ENCODE measurements at places on chromosomes 3 and 15.

DNA sequence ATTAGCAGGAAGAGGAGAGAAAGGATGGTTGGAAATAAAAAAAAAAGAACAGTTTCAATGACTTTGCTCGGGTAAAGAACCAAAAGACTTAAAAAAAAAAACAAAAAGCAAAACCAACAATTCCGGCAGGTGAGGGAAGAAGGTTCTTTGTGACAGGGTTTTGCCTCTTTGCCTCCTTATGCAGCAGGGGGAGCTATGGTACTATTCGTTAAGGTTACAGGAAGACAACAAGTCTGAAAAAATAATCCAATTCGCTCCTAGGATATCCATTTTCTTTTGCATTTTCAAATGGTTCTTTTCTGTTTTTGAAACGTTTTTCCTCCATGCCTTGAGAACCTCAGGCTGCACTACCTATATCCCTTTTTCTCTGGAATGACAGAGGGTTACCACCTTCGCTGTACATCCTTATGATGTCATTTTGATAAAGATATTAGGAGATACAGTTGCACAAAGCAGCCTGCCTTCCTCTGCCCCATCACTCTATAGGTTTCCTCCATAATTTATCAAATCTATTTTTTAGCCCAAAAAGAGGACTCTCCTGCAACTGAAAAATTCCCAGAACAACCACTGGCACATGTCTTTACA, 55.0 kb downstream of the CFAP20DC start:
- peak; percentile 51 for DNase-seq

- peak; percentile 73 for DNase-seq
Measured at GRCh38 chr3:46998121-46998851, 18.8 kb downstream of the NBEAL2 start.

DNA sequence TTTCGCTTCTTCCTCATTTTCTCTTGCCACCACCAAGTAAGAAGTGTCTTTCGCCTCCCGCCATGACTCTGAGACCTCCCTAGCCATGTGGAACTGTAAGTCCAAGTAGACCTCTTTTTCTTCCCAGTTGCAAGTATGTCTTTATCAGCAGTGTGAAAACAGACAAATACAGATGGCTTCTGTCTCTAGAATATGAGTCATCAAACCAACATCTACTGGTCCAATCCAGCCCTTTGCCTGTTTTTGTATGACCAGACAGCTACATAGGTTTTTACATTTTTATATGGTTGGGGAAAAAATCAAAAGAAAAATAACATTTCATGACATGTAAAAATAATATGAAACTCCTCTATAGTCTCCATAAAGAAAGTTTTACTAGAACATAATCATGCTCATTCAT, 118.7 kb upstream of the PTPRG start:
- no peak for DNase-seq

DNA sequence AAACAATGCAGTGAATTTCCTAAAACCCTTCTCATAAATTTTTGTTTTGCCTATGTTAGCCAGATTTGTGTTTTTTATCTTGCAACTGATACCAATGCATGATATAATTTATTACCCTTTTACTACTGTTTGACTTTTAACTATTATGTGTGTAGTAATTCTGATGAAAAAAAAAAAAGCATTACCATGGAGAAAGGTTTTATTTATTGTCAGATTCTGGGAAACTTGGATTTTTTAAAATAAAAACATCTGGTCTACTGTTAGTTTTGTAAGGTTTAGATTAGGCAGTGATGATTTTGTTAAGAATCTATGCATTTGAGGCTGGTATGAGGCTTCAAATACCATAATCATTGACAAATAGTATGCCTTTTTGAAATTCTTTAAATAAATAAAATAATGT, 470.4 kb upstream of the ROBO1 start:
- DNase-seq = no peak

- DNase-seq = no peak
Measured at GRCh38 chr3:97360804-97361203, 403.8 kb upstream of the ARL6 start.

GRCh38 chr15:76345880-76346668, 9.5 kb downstream of the ISL2 start:
- no peak for DNase-seq

DNA sequence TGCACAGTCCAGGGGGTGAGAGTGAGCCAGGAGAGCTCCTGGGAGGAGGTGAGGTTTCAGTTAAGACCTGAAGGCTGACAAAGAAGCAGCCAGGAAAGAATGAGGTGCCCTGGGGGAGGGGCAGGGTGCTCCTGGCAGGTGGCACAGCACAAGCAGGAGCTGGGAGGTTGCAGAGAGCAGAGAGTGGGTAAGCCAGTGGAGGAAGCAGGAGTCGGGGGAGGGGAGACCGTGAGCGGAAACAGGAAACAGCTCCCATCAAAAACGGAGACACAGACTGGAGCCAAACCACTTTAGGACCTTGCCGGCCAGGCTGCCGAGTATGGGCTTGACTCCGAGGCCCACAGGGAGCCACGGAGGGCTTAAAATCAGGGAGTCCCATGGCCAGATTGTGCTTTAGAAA, 12.1 kb upstream of the FBLN2 start:
- DNase-seq = peak; percentile 30

GRCh38 chr3:142209655-142210054, 15.7 kb downstream of the GK5 start:
- DNase-seq = peak; percentile 44

- no peak for DNase-seq
Measured at GRCh38 chr3:31064021-31064420, 169.6 kb upstream of the GADL1 start.

- DNase-seq = no peak
Measured at GRCh38 chr3:106183762-106184391, 315.1 kb upstream of the CBLB start.

DNA sequence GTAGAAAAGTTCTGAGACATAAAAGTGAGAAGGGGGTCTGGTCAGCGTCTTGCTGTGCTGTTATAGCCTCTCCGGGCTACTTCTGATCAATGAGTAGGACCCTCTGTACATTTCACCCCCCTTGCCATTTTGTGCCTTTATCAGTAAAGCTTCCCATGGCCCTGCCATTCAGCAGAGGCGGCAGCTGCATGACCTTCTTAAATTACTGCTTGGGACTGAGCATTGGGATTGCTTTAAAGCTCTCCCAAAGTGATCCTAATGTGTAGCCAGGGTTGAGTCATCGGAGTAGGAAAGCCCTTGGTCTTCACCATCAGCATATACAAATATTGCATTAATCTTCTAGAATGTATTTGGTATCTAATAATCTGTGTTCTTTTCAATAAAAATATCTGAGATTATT, 70.2 kb downstream of the FMN1 start:
- DNase-seq = no peak

DNA sequence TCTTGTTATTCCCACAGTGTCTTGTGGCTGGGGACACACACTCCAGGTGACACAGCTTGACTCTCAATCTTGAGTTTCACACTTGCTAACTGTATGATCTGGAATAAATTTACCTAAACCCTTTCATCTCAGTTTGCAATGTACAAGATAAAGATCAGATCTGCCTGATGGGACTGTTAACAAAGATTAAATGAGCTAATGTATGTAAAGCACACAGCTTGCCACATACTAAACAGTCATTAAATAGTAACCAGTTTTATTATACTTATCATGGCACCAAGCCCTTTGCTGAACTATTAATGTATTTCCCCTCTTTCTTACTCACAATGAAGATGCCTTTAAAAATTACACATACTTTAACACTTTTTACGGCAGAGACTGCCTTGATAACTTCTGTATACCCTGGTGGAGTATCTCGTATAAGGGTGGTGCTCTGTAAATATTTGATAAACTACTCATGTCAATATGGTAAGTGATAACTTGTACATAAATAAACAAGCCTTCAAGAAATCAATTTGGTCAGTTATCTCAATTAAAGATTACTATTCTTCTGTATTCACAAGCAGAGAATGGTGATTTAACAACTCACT, 184.5 kb downstream of the STAG1 start:
- no peak for DNase-seq

GRCh38 chr3:18111796-18112232, 313.3 kb downstream of the SATB1 start:
- DNase-seq = no peak

- DNase-seq = no peak
Measured at GRCh38 chr15:33834892-33835743, 133.2 kb upstream of the CHRM5 start.

- DNase-seq = no peak
Measured at GRCh38 chr15:42053010-42053409, 32.2 kb upstream of the PLA2G4E start.

DNA sequence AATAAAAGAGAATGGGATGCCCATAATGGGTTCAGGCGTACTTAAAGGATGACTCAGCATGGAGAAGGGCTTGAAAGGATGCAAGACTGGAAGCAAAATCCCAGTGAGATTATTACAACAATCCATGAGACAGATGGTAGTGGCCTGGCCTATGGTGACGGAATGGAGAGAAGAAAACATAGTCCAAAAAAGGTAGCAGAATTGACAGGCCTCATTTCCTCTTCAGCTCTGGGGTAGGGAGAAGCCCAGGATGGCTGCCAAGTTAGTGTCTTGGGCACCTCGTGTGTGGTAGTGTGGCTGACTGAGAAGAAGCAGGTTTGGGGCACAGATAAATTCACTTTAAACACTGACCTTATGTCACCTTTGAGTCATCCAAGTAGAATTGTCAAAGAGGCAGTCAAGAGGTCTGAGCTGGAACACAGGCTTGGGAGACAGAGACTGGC, 18.1 kb downstream of the MB21D2 start:
- DNase-seq = no peak

DNA sequence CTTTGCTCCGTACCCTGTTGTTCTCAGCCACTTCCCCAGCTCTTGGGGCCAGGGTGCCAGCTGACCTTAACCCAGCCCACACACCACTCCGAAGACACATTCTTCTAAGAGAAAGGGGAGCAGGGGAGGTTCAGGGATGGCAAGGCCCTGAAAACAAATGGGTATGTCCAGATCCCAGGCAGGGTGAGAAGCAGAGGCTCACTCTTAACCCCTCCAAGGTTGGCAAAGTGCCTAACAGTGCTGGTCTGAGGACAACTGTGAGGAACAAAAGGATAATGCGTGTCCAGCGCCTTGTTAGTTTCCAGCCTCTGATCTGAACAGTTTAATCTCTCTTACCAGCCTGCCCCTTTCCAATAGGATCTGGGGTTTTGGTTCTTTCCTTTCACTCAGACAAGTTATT, 1.5 kb downstream of the TMEM44 start:
- DNase-seq = no peak

GRCh38 chr3:52456169-52456799, 880 bp downstream of the NISCH start:
- peak; percentile 40 for DNase-seq

DNA sequence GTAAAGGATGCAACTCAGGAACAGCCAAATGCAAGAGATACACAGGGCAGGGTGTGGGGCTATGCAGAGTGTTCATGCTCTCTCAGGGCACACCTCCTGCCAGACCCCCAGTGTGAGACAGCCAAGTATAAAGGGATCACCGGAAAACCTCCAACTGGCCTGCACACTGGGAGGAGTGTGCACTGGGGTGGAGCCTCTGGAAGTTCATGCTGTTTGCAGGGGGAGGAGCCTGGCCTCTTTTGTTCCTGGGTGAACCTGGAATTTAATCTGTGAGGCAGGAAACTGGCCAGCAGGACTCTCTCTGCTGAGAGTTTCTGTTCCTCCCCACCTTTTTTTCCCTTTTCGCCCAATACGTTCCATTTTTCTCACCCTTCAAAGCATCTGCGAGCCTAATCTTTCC, 204.1 kb downstream of the WNT5A start:
- DNase-seq = no peak

DNA sequence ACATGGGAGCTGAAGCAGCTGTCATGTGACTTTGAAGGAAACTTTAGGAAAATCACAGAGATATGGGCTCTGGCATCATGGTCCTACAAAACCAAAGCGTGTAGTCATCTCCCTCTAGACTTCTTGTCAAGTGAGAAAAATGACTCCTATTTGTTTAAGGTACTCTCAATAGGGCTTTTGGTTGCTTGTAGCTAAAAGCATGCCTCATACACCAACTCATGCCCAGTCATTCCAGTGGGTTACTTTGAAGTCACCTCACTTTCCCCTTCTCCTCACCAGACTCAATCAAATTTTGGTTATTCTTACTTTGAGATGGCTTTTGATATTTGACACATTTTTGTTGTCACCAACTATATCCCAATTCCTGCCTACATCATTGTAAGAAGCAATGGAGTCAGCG, 81.6 kb downstream of the BOC start:
- no peak for DNase-seq

DNA sequence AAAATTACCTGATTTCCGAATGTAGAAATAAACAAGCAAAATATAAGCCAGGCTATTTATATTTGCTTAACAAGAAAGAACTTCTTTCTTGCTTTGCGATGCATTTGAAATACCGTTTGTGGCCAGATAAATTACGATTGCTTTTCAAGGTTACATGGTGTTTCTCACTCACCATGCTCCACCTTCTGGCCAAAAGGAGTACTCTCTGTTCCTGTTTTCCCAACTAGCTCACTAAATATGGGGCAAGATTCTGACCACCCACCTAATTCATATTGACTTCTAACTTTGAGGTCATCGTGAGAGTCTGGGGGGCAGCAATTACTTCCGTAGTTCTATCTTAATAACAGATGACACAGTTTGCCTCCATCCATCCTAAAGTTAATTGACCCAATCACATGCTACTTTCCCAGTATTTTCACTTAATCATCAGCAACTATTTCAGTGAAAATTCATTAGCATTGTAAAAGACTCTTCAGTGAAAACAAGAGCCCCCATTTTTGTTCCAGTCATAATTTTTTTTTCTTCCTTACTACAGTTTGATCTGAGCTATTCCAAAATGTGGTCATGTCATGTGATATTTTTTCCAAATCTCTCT, 25.9 kb downstream of the ACP3 start:
- DNase-seq = peak; percentile 76

- no peak for DNase-seq
Measured at GRCh38 chr15:29805043-29805707, 17.1 kb downstream of the TJP1 start.

GRCh38 chr3:90136456-90137191, 1029.2 kb downstream of the EPHA3 start:
- no peak for DNase-seq

- DNase-seq = no peak
Measured at GRCh38 chr3:143306407-143306806, 186.8 kb downstream of the CHST2 start.

DNA sequence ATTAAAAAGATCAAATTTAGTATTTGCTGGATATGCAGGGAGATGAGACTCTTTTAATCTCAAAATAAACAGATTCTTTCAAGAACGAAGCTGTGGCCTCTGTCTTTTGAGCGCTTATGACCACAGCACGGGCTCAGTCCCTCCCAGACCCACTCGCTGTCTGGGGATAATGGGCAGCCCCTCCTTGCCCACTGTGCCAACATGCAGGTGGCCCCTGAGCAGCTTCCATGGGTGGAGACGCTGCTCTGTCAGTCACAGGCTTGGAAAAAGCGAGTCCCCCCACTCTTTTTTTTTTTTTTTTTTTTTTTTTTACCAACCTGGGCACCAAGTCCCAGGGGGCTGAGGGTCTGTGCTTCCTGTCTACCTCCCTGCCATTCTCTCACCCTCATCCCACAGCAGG, 150.9 kb downstream of the LRRK1 start:
- DNase-seq = no peak
